Activated CD4-positive, alpha-beta T cell treated with anti-CD3 and anti-CD28 coated beads, Interleukin-2, amount 50 U/mL, for 24 hours (primary cell): ENCODE measurements at places on chromosomes 2 and 18.

GRCh38 chr2:168796583-168797285, 5.7 kb upstream of the NOSTRIN start:
- no peak for DNase-seq

DNA sequence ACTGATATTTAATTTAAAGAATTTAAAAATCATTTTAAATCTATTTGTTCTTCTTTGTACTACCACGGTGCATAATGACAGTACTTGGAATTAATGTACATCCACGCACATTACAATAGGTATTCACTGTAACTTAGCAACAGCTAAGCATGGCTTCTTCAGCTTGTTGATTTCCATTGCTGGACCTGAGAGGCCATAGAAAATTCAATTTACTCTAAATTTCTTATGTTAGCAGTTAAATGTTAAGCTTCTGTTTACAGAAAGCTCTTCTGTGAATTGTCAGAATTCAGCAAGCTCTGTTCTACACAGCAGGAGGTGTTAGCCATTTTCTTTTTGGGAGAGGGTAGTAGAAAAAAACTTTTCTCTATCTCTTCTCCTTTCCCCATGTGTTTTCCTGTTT, 1149.3 kb upstream of the CDH2 start:
- no peak for DNase-seq

- DNase-seq: no peak
Observed at GRCh38 chr18:72768681-72769229, 99.0 kb downstream of the NETO1 start.

GRCh38 chr2:26330604-26331003, 15.3 kb upstream of the SELENOI start:
- no peak for DNase-seq

DNA sequence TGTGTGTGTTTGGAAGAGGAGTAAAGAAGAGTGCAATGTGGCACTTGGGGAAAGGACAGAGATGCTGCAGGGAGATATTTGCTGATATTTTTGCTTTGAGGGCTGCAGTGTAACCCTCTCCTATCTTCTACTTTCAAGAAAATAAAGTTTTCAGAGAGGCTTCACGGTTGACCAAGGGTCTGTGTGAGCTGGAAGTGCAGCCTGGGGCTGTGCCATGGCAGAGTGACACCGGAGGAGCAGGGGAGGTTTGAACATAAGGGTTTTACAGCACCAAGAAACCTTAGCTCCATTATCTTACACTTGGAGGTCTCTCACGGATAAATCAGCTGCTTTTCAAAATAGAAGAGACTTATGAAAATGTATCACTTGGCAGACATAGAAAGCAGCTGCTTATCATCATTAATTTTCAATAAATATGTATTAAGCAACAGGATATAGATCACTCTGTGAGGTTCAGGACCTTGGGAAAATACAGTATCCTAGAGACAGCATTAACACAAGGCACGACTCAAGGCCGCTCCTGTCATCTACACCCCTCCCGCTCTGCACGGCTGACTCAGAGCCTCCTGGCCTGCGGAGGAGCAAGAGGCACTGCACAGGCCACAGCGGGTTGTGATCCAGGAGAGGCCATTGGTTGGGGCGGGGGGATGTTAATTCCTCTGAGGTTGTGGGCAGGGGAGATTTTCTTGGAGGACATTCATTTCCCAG, 127.8 kb downstream of the COPS8 start:
- no peak for DNase-seq

GRCh38 chr2:32058130-32058529, 5.2 kb upstream of the SPAST start:
- no peak for DNase-seq

- no peak for DNase-seq
Observed at GRCh38 chr18:72460210-72460680, 83.9 kb downstream of the CBLN2 start.

DNA sequence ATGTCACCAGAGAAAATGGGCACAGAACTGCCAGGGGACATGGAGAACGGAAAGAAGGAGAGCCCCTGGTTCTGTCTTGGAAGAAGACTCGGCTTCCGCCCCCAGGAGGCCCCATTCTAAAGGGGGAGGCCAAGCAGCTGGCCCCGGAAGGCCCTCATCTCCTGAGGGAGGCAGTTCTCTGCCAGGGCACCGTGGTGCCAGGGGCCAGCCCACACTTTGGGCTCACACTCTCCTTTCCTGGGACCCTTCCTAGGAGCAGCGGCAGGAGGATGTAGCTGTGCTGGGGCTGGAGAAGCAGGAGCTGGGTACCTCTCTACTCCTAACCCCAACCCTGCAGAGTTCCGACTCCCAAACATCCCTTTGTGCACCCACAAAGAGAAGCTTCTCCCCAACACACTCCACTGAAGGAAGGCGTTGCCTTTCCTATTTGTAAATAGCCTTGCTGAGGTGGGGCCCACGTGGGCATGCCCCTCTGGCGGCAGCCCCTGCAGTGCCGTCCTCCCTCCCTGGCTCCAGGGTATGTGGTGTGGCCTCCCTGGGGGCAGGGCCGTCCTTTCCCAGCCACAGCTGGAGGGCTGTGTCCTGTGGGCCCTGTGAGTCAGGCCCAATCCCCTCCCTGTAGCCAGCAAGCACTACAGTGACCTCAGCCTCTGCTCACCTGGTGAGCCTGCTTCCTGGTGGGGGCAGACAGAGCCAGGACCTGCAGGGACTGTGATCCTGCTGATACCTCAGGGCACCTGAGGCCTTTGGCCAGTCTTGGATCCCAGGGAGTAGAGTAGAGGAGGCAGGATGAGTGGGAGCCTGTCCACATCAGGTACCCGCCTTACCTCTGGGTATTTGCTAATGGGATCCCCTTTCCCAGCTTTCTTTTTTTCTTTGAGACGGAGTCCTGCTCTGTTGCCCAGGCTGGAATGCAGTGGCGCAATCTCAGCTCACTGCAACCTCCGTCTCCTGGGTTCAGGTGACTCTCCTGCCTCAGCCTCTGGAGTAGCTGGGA, 26.6 kb downstream of the ZFP36L2 start:
- DNase-seq: no peak

DNA sequence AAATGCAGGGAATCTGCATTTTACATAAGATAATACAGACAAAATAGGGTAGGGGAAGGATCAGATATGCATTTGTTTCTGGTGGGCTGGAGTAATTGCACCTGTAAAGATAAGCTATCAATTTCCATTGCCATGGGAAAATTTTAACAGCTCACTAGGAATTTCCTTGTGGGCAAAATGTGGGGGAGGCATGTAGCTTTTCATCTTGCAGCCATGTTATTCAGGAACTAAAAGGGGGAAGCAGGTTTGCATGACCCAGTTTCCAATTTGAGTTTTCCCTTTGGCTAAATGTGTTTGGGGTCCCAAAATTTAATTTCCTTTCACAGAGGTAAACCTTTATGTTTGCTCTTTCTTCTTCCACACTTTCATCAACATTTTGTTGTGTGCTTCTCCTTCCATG, 624.4 kb downstream of the NYAP2 start:
- no peak for DNase-seq

DNA sequence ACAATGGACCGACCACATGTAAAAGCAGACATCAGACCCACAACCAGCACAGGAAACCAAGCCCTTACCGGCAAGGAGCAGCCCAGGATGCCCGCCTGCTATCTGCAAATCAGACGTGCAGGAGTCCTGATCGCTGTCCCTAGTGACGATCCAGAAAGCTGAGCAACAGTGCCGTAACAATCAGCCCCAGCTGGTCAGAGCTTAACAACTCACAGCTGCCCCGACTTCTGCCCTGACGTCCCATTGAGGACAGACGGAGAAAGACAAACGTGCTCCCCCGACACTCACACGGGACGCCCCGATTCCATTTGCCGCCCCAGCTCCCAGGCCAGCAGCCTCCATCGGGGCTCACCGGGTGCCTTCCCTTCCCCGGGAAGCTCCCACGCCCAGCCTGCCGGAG, 39.8 kb upstream of the PXDN start:
- DNase-seq: no peak

- no peak for DNase-seq
Observed at GRCh38 chr18:2555895-2556294, 15.4 kb downstream of the METTL4 start.

GRCh38 chr2:181038796-181039195, 58.4 kb downstream of the UBE2E3 start:
- no peak for DNase-seq

GRCh38 chr2:134120406-134120732, 133.5 kb upstream of the MGAT5 start:
- DNase-seq: no peak

DNA sequence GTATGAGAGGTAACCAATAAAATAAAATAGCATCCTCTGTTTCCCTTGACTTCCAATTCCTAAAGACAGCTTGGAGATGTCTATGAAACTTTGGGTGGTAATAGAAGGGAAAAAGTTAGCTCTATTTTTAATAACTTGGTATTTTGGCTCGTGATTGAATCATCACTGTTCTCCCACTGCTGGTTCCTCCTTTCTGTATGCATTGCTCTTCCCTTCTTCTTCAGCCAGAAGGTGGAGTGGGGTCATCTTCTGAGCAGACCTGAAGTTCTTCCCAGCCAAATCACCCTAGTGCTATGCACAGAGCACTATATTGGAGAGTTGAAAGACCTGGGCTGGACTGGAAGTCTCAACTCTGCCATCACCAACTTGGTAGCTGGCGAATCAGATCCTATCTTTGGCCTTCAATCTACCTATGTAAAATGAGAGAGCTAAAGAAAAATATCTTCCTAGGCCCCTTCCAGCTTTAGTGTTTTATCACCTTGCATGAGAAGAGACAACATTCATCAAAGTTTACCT, 54.1 kb downstream of the CPO start:
- DNase-seq: no peak

- no peak for DNase-seq
Observed at GRCh38 chr2:234320066-234320465, 176.8 kb downstream of the ARL4C start.

DNA sequence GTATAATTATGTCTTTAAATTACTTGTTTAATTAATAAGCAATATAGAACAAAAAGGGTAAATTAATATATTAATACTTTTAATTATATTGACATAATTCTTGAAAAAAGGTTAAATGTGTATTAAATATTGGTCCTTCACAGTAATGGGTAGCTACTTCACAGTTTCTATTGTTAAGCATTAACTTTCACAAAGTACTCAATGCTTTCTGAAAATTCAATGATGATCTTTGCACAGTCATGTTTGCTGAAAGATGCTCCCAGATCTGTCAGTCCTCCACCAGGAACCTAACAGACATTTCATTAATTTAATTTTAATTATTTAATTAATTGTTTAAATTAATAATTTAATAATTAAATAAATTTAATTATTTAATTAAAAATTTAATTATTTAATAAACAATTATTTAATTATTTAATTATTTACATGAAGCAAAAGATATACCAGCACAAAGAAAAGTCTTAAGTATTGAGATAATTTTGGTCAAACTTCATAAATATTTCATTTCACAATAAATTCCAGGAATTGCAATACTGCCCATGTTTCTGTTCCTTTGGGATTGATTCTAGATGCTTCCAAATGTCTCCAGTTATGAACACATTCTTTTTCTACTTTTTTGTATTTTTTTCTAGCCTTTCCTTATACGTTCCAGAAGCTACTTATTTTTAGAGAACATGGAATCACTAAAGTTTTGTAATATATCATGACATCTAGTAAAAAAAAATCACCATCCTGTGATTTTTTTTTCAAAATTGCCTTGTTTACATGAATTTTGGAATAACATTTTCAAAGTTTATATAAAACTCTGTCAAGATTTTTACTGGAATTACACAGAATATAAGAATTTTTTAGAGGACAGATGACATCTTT, 46.5 kb downstream of the TMEM18 start:
- DNase-seq: no peak

GRCh38 chr18:7174344-7175095, 56.4 kb upstream of the LRRC30 start:
- no peak for DNase-seq

DNA sequence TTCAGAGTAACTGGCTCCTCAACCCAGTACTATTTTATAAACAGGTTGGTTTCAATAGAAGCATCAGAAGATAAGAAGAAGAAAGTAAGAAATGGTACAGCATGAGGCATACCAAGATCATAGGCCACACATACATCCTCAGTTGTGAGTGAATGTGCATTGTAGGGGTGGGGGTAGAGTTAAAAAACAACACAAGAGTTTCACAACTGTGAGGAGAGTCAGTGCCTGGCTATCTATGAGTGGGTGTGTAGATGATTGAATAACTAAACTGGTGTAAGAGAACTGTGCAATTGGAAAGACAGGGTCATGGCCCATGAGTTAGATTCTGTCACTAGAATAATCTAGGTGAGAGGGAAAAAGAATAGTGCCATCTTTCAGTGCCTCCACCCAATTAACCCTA, 748.2 kb upstream of the ACVR2A start:
- DNase-seq: no peak

GRCh38 chr2:164388511-164388910, 232.8 kb downstream of the GRB14 start:
- no peak for DNase-seq

GRCh38 chr2:179443180-179443579, 178.5 kb upstream of the SESTD1 start:
- no peak for DNase-seq

- no peak for DNase-seq
Observed at GRCh38 chr2:44543773-44544725, 182.3 kb downstream of the CAMKMT start.

- no peak for DNase-seq
Observed at GRCh38 chr18:2846636-2847316, at the start of gene EMILIN2. EMILIN2 (plus strand) TSS chr18:2847006; CDS start chr18:2847189, 183 bp downstream.

GRCh38 chr2:696463-696862, 19.3 kb upstream of the TMEM18 start:
- no peak for DNase-seq

- DNase-seq: peak; percentile 39
Observed at GRCh38 chr2:96267159-96267971, 1.3 kb downstream of the CIAO1 start.

DNA sequence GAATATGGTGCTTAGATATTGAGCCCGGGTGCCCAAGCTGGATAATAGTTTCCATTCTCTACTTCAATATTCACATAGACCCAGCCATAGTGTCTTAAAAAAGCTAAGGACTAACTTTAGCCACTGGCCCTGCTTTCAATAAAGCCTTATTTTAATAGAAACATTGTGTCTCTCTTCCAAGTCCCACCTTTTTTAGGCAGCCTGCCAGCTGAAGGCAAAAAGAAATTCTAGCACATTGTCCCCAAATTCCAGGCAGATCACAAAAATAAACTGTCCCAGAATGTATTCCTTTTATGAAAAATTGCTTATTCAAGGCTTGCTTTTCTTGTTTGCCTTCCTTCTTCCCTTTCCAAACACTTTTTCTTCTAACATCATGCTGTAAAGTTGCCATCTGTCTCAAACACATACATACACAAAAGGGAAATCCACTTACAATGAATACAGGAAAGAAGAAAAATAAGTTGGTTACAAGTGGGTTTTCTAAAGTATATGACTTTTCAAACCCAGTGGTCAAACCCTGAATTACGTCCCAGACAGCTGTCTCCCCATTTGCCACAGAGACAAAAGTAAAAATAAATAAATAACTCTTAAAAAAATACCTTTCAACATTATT, 778.5 kb downstream of the BCL11A start:
- DNase-seq: no peak

- no peak for DNase-seq
Observed at GRCh38 chr2:152238016-152238415, 62.5 kb upstream of the STAM2 start.
